Calu3 (cell line): ENCODE measurements at places on chromosomes 11 and 22. TPM values are rescaled to one million over a fixed set of nuclear protein-coding genes. Genes with fewer than 3 reads are reported as not detected.

The CAVIN3 gene
- 19.5 and 26.4 TPM in 2 replicates for total RNA-seq

- H3K36me3 ChIP-seq, result no peaks in the 10 kb centered on the region
- peaks cover 20% of the 10 kb centered on the region for H3K4me1 ChIP-seq
- H3K27me3 ChIP-seq, result no peaks in the 10 kb centered on the region
- no peak overlapping the region for H3K4me3 ChIP-seq
Measured at GRCh38 chr11:59705294-59705693, 8.4 kb downstream of the OR10V1 start.

- DNase-seq, result no peak
- H3K27me3 ChIP-seq, result peaks cover 40% of the 10 kb centered on the region
- no peaks in the 10 kb centered on the region for H3K4me1 ChIP-seq
- no peak overlapping the region for H3K27ac ChIP-seq
- no peaks in the 10 kb centered on the region for H3K36me3 ChIP-seq
Measured at GRCh38 chr11:126725043-126725442, 275.5 kb downstream of the KIRREL3 start.

The NXPE2 gene
- not detected in 2 replicates for total RNA-seq

The PDE2A gene
- total RNA-seq, result 1.1 and 4.3 TPM in 2 replicates

- peaks cover 76% of the 10 kb centered on the region for H3K27me3 ChIP-seq
- no peaks in the 10 kb centered on the region for H3K36me3 ChIP-seq
- H3K4me3 ChIP-seq, result no peak overlapping the region
- no peak for DNase-seq
Measured at GRCh38 chr11:125262194-125262829, 97.8 kb downstream of the PKNOX2 start.

- no peaks in the 10 kb centered on the region for H3K27me3 ChIP-seq
- no peak for DNase-seq
- no peak overlapping the region for H3K27ac ChIP-seq
- no peaks in the 10 kb centered on the region for H3K4me1 ChIP-seq
- no peak overlapping the region for H3K4me3 ChIP-seq
Measured at GRCh38 chr22:47891609-47892008, 1129.2 kb downstream of the TBC1D22A start.

The GPHA2 gene
- not detected in 2 replicates for total RNA-seq

- no peak overlapping the region for H3K4me3 ChIP-seq
- no peak for DNase-seq
- H3K36me3 ChIP-seq, result no peaks in the 10 kb centered on the region
- peaks cover 19% of the 10 kb centered on the region for H3K4me1 ChIP-seq
- H3K27ac ChIP-seq, result no peak overlapping the region
Measured at GRCh38 chr11:122850076-122850631, 11.9 kb downstream of the CRTAM start.

- H3K4me3 ChIP-seq, result peak overlapping the region; percentile 71
- H3K27me3 ChIP-seq, result no peaks in the 10 kb centered on the region
- peaks cover 23% of the 10 kb centered on the region for H3K36me3 ChIP-seq
Measured at GRCh38 chr11:33773404-33773986, 825 bp downstream of the FBXO3 start.

The MS4A4A gene
- total RNA-seq, result not detected in 2 replicates

The OOSP2 gene
- not detected in 2 replicates for total RNA-seq

DNA sequence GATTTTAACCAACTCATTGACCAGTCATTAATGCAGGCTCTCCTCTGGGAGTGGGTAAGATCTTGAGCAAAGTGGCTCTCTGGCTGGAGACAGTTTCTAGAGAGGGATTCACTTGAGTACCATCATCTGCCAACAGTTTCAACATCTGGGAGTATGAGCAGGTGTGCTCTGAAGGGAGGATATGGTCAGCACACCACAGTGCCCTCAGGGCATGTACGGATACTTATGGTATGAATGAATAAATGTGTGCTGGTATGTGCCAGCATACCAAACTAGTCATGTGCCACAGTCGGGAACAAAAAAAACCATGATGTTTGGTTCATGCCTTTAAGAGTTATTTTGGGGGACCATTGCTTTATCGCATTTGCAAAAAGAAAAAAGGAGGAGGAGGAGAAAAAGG, 1197.5 kb upstream of the TENM4 start:
- DNase-seq, result no peak
- H3K27ac ChIP-seq, result no peak overlapping the region
- H3K4me3 ChIP-seq, result no peak overlapping the region

- peaks cover 50% of the 10 kb centered on the region for H3K4me1 ChIP-seq
- DNase-seq, result peak; percentile 38
- H3K27ac ChIP-seq, result peak overlapping the region; percentile 55
- H3K4me3 ChIP-seq, result peak overlapping the region; percentile 82
- no peaks in the 10 kb centered on the region for H3K27me3 ChIP-seq
Measured at GRCh38 chr11:10305262-10305963, 540 bp downstream of the ADM start.

The SCGB1C1 gene
- not detected in 2 replicates for total RNA-seq

- no peak for DNase-seq
- H3K27ac ChIP-seq, result peak overlapping the region; percentile 97
- no peaks in the 10 kb centered on the region for H3K27me3 ChIP-seq
- peaks cover 19% of the 10 kb centered on the region for H3K4me1 ChIP-seq
- H3K4me3 ChIP-seq, result peak overlapping the region; percentile 99
Measured at GRCh38 chr11:70397336-70397982, 870 bp upstream of the CTTN start.
